ENCODE measurements at places on chromosomes 16 and 17.
A peak's percentile ranks its signal among the peaks of the same experiment; 100 is the strongest.

DNA sequence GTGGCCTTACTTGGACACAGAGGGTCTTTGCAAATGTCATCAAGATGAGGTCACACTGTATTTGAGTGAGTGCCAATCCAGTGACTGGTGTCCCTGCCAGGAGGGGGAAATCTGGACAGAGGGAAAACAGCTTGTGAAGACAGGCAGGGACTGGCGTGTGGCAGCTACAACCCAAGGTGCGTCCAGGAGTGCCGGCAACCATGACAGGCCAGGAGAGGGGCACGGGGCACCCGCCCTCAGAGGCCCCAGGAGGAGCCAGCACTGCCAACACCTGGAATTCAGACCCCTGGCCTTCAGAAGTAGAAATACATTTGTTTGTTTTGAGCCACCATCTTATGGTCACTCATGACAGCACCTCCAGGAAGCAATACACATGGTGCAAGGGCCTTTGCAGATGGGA is 225.7 kb downstream of the CPPED1 start:
- DNase-seq, result no peak

DNA sequence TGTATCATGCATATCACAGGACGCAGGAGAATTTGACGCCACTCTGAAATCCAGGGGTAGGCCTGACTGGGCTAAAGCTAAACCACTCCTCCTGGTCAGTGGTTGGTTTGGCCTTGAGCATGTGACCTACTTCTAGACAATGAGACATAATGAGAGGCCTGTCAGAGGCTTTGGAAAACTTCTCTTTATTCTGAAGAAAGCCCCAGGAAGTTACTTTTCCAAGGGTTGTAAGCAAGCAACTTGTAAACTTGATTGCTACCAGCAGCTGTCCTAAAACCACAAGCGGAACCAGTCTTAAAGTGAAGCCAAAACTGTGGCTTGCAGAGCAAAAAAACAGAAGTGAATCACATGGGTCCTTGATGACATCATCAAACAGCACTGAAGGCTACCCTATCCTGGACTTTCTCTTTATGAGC is 138.2 kb upstream of the COX10 start:
- no peak for DNase-seq

DNA sequence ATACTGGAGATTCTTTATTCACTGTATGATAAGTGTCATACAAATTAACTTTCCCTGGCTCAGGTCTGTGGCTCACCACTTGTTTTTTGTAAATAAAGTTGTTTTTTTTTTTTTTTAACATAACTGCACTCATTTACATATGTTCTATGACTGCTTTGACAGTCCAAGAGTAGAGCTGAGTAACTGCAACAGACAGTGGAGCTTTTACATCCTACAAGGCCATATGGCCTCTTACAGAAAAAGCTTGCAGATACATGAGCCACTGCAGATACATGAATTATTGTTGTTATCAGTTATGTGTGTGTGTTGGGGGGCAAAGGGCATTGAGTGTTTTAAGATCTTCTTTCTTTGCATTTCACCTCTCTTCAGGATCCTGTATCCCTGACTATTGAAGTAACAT is 311.7 kb downstream of the BCAS3 start:
- peak; percentile 87 for DNase-seq

DNA sequence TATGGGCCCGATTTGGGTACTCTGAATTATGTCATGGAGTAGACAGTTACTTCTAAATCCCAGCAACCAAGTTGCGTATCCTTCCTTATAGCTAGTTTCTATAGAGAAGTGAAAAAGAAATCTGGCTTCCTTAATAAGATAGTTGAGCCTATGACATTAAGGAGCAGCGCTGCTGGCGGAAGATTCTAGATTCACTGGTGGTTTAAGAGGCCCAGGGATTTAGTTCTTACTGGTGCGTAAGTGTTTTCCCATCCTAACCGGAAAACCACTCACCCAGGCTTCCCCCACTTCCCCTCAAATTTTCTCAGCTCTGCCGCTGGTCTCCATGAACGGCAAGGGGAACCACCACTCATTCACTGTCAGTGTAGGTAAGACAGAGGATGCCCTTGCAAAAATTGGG is 230.4 kb downstream of the CPPED1 start:
- no peak for DNase-seq

DNA sequence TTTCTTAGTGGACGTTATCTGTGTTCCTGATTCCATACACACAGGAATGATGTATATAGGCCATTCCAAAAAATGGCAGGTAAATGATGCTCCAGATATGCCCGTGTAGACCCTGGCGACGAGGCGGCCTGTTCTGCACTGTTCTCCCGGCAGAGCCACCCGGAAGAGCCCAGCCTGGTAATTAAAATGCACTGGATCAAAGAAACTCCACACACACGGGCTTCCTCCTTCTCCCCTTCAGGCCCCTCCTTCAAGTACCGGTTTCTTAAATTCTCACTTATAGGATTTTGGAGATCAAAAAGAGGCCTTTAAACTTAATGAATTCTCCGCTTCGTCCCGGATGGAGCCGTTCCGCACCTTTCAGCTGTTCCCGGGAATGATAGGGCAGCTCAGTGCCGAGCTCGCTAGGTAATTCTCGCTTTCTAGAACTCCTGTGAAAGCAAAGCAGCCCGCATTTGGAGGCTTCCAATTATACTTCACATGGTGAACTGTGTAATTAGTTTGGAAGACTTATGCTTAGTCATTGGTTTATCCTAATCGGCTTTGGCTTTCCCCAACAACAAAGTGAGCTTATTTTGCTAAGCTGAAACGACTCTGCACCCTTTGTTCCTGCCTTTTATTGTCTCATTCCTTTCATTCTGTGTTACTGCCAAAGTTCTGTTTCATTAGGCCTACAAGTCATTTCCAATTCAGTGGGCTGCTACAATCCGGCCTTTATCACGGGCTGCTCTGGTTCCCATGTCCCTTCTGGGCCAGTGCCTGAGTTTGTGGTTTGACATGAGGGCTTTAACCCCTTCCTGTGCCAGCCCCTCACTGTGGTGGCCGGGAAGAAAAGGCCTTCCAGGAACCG is 150.0 kb downstream of the MSI2 start:
- no peak for DNase-seq

GRCh38 chr17:15264542-15264941 is 584 bp downstream of the PMP22 start:
- DNase-seq, result no peak

GRCh38 chr16:66166490-66166889 is 200.0 kb upstream of the CDH5 start:
- no peak for DNase-seq

DNA sequence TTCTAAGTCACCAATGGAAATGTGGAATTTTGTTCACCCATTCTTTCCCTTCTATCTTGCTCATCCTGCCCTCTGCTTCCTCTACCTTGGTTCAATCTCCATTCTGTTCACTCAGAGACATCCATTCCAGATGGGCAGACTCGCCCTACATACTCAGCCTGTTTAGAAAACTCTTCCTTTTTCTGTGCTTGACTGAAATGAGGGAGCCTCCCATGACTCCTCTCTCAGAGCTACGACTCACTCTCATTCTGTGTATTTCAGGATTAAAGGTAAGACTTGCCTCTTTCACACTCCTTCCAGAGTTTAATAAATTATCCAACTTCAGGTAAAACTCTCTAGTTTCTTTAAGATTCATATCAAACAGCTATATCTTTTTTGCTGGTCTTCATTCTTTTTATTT is 182.8 kb downstream of the HS3ST3A1 start:
- no peak for DNase-seq

DNA sequence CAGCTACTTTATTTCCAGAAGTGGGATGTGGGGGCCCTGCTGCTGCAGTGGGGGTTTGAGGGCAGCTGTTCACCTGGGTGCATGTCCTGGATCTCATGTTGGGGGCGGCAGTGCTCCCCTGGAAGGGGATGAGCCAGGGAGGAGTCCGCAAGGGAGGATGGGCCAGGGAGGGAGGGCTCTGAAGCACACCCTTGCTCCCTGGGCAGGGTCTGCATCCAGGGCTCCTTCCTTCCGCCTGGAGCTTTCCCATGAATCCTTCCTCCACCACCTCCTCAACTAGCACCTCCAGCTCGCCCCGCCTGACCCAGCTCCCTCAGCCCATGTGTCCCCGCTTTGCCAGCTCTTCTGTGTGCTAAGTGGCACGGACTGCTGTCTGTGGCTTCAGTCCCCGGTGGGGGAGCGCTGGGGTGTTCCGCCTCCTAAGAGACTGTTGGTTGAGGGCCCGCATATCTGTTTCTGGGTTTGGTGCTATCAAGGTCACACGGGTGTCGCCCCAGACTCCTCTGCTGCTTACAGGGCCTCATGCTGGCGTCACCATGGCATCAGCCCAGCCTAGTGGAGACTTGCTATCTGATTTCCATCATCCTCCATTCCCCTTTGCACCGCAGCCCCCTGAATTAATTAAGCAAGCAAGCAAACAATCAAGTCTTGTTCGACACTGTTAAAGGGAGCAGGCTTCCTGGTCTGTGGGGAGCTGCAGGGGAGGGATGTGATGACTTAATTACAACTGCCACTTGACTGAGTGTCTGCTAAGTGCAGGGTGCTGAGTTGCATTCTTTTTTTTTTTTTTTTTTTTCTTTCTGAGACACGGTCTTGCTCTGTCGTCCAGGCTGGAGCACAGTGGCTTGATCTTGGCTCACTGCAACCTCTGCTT is 71.8 kb downstream of the PRKCA start:
- peak; percentile 92 for DNase-seq

DNA sequence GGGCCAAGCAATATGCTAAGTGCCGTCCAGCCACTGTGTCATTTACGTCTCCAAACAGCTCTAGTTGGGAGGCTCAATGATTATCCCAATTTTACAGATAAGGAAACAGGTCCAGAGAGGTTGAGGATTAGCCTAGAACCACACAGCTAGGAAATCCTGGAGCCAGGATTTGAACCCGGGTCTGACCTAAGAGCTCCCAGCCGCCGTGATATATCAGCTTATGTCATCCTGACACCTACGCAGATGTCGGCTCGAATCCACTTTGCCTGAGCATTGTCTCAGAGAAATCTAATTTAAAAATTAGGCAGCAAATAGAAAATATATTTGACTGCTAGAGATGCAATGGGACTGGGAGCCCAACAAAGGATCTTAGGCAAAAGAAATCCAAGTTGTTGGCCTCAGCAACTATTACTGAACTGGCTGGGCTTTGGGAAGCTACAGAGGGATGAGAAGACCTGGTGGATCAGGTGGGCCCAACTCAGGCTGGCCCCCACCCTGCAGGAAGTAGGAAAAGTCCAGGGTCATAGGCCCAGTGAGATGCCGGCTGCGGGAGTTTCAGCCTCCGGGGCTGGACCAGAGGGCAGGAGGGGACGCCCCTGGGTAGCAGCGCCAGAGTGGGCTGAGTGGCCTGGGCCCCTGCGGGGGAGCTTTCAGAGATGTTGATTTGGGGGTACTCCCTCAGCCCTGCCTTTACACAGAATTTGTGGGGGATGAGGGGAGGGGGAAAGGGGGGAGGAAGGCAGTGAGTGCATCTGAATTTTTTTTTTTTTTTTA is 35.1 kb upstream of the IL21R start:
- no peak for DNase-seq

DNA sequence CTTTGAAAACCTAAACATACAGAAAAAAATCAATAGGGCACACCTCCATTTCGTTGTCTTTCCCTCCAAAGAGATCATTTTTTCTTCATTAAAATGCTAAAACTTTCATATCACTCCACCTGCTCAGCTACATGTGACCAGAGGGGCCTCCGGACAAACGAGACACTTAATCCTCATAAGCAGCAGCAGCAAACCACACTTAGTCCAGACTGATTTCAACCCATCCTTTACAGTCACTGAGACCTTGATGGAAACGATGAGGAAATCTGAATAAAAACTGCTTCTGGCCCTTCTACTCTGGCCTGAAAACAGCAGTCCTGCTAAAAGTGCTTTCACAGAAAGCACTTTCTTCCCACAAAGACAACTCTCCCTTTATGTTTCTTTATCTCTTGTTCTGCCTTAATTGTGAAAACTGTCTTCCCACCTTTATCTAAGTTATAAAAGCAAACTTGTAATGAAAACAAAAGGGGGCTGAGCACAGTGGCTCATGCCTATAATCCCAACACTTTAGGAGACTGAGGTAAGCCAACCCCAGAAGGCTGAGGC is 4.6 kb downstream of the ANKRD11 start:
- no peak for DNase-seq

- DNase-seq, result no peak
These were observed 12.7 kb downstream of the SCGB1C2 start for GRCh38 chr17:149897-150584.

- DNase-seq, result no peak
These were observed 6.6 kb downstream of the DEF8 start for GRCh38 chr16:89955001-89955685.

- no peak for DNase-seq
These were observed 47.6 kb downstream of the ABAT start for GRCh38 chr16:8722025-8722348.

- DNase-seq, result peak; percentile 75
These were observed at the start of gene CHMP6 for GRCh38 chr17:80991645-80992076. Gene CHMP6, plus strand, starts transcription at chr17:80991841. Its CDS starts 78 bp downstream, at chr17:80991919.

- no peak for DNase-seq
These were observed 31.7 kb upstream of the TAOK1 start for GRCh38 chr17:29358416-29358815.

DNA sequence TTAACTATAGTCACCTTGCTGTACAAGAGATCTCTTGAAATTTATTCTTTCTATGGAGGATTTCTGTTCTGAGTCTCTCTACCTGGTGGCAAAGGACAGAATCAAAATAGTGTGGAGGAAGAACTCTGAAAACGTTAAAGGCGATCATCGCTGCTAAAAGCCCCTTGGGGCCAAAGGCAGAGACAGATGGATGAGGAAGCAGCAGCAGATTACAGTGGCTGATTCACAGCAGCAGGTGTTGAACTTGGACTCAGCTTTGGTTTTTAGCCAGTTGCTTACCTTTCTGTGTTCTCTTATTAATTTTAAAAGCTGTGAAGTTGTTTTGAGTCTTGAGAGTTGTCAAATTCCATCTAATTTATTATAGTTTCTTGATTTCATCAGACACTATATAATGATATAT is 956.1 kb upstream of the GOT2 start:
- no peak for DNase-seq

GRCh38 chr17:39002991-39003715 is 36.0 kb upstream of the FBXO47 start:
- DNase-seq, result no peak

DNA sequence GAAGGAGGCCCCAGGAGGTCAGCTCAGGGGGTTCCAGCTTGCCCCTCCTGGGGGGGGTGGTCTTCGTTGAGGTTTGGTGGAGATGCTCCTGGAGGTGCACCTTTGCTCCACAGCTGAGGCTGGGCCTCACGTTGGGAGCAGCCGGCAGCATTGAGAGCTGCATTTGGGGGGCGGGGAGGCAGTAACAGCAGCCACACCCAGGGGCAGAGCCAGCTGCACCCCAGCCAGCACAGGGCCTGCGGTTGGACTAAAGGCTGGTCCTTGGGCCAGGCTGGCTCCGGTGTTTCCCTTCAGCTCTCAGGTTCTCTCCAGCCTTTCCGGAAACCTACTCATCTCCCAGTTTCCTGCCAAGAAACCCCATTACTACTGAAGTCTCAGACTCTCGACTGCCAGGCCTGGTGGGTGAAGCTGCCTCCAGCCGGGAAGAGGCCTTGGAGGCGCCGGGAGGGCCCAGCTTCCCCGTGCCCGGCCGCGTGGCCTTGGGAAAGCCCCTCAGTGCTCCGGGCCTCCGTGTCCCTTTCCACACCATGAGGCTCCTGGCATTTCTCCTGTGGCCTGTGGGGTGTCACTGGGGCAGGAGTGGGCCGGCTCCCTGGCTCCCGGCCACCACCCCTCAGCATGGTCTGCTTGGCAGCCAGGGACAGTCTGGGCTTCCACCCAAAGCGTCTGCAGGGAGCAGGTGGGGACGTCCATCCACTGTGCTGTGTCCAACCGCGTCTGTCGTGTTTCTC is 14.0 kb upstream of the BAIAP2 start:
- DNase-seq, result no peak

- no peak for DNase-seq
These were observed 4.6 kb downstream of the PLCD3 start for GRCh38 chr17:45127548-45128300.

Measured in SK-N-DZ (cell line).